ENCODE measurements at places on chromosomes 11 and 22.
A peak's percentile ranks its signal among the peaks of the same experiment; 100 is the strongest.

GRCh38 chr11:78941226-78941851, 366.7 kb upstream of the NARS2 start:
- DNase-seq = no peak

DNA sequence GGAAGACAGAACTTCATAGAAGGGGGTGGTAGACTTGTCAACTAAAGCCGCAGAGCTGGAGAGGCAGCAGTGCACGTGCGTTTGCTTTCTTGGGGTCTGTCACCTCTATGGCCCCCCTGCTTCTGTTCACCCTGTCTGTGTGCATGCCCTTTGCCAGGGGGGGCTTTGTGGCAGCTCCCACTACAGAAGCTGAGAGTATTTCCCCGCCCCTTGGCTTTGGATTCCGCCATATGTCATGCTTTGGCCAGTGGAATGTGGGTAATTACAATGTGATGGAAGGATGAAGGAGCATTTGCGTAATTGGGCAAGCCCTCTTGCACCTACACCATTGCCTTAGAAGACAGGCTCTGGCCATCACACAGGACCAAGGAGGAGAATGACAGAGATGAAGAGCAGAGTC, 153.0 kb downstream of the MPPED1 start:
- DNase-seq = no peak

GRCh38 chr11:59666969-59667368, 1.9 kb downstream of the PATL1 start:
- no peak for DNase-seq

- peak; percentile 43 for DNase-seq
Observed at GRCh38 chr22:26656891-26657851, at the start of gene MIAT. TSS of gene MIAT (plus strand) at chr22:26657588.

- no peak for DNase-seq
Observed at GRCh38 chr11:130897262-130898182, 18.8 kb downstream of the SNX19 start.

DNA sequence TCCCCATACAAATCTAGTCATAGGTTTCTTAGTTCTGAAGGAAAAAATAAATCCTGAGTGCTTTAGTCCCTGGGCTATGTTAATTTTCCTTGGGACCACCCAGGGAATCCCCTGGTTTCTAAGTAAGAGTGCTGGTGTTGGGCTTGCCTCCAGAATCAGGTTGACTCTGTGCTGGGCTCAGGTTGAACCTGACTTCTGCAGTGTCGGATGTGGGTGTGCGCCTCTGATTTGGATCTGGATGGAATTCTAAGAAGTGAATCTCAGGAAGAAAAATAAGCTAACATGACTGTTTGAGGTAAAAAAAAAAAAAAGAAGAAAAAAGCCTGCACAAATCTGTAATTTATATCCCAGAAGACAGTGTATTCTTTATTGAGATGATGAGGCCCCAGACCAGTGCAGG, 29.0 kb upstream of the NELL1 start:
- no peak for DNase-seq

DNA sequence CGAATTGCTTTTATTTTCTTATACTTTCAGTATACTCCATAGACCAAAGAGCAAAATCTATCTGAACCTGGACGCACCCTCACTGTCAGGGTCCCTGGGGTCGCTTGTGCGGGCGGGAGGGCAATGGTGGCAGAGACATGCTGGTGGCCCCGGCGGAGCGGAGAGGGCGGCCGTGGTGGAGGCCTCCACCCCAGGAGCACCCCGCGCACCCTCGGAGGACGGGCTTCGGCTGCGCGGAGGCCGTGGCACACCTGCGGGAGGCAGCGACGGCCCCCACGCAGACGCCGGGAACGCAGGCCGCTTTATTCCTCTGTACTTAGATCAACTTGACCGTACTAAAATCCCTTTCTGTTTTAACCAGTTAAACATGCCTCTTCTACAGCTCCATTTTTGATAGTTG, 1077.4 kb downstream of the BRD1 start:
- DNase-seq = no peak

- no peak for DNase-seq
Observed at GRCh38 chr11:15641271-15642045, 526.7 kb downstream of the INSC start.

- DNase-seq = peak; percentile 36
Observed at GRCh38 chr11:64745189-64745520, 1.2 kb upstream of the RASGRP2 start.

GRCh38 chr11:57761301-57762234, at the start of gene CTNND1:
TSS of gene CTNND1 (plus strand) at chr11:57761802. CDS start at chr11:57791479, 29,677 bp downstream.
- DNase-seq = no peak

- no peak for DNase-seq
Observed at GRCh38 chr11:2535673-2536439, 91.0 kb downstream of the KCNQ1 start.

DNA sequence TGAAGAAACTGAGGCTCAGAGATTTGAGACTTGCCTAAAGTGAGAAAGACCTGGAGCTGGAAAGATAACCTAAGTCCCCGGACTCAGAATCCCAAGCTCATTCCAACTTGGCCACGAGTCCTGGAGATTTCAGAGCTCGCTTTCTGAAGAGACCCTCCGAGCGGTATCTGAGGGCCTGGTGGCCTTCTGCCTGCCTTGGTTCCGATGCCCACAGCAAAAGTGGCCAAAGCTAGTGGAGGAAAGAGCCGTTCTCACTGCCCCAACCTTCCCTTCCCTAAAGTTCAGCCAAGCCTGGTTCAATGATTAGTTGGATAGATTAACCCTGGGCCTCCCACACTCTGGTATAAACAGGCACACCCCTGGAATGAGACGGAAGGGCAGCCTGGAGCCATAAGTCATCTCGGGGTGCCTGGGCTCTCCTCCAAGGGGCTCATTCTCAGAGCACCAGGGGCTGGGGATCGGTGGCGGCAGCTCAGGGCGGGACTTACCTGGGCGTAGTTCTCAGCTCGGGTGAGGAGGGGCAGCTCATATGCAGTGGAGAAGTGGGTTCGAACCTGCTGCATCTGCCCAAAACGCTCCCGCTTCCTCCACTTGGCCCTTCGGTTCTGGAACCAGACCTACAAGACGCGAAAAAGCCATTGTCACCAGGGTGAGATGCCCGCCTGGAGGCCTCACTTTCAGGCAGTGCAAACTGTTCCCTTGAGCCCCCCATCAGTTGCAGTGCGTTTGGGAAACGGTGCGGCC, 42.8 kb downstream of the ALX4 start:
- DNase-seq = no peak

Measured in stimulated activated CD4-positive, alpha-beta T cell treated with anti-CD3 and anti-CD28 coated beads, Interleukin-15, amount 100 ng/mL, for 1 hour (primary cell).